NCI-H524 treated with DMSO at 0.1 percent for 48 hours (cell line): ENCODE measurements at places on chromosomes 7 and 10.

GRCh38 chr10:31619531-31620061 is 300.6 kb downstream of the ZEB1 start:
- DNase-seq: peak; percentile 8

- DNase-seq: no peak
Observed at GRCh38 chr10:85900487-85900886, 466.1 kb downstream of the GRID1 start.

DNA sequence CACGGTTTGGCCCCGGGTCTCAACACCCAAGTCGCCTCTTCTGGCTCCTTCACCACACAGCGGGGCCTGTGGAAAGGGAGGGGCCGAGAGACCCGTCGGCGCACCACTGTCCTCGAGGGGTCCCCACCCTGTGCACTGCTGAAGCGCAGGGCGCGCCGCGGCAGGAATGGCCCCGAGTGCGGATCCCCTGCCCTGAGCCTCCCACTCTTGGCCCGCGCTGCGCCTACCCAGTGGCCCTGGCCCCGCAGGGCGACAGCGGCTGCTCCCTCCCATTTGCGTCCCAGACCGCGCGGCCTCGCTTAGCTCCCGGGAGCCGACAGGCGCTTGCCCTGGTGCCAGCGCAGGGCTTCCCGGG is 2.1 kb upstream of the SFMBT2 start:
- DNase-seq: no peak

DNA sequence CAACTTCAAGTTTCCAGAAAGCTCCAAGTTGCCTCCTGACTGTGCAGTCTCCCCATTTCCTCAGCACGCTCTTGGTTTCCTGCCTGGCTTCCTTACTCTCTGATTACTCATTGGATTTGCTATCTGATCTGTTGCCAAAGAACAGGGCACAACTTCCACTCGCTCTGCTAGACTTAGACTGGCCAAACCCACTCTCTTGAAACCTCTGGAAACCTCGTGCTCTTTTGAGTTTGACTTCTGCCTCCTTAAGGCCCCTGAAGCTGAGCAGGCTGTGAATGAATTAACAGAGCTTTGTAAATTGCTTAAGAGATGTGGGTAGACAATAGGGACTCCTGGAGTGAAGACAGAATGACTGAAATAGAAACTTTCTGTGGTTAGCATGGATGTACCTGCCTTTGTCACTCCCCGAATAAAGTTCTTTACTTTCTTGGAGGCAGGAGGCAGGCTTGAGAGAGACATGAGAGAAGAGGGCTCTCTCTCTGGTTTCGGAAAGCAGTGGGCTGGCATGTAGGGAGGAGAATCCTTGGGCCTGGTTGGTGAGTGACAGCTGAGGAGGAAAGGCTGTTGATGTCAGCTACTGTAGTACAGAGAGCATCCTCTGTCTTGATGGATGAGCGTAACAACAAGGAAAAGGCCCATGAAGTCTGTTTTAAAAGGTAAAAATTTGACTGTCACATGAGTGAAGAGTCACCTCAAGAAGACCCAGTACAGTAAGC is 70.8 kb downstream of the CHN2 start:
- DNase-seq: no peak

- DNase-seq: no peak
Observed at GRCh38 chr10:122525788-122526187, 34.8 kb upstream of the DMBT1 start.

DNA sequence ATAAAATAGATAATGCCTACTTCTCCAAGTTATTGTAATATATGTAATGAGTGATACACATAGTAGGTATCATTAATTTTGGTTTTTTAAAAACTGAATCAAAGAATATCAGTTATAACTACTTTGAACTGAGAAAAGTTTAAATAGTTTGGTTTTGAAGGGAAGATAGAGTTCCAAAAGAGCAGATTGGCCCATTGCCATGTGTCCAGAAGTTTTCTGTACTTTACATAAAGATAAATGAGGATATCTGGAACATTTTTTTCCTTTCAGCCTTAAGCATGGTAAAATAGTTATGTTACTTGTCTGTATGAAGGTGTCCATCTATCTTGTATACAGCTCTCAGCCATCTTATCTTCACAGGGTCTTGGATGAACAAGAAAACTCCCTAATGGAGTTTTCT is 97.9 kb upstream of the MXI1 start:
- DNase-seq: no peak

DNA sequence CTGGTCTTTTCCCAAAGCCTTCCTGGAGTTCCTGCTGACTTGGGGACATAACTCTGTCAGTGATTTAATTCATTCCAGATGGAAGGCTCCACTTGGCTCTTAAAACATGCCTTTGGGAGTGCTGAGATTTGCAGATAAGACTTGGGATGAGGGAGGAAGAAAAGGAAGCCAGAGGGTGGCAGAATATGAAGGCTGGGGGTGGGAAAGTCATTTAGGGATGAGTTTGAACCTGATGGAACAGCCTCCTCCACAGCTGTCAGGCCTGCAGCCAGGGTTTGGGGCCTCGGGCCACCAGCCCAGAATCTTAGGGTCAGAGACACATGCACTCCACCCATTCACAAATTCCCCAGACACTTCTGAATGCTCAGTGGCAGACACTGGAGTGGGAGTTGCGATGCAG is 28.4 kb upstream of the EIF5AL1 start:
- DNase-seq: no peak

- no peak for DNase-seq
Observed at GRCh38 chr10:3397846-3398245, 225.3 kb upstream of the PITRM1 start.

- no peak for DNase-seq
Observed at GRCh38 chr10:13271552-13272163, 28.2 kb downstream of the PHYH start.

DNA sequence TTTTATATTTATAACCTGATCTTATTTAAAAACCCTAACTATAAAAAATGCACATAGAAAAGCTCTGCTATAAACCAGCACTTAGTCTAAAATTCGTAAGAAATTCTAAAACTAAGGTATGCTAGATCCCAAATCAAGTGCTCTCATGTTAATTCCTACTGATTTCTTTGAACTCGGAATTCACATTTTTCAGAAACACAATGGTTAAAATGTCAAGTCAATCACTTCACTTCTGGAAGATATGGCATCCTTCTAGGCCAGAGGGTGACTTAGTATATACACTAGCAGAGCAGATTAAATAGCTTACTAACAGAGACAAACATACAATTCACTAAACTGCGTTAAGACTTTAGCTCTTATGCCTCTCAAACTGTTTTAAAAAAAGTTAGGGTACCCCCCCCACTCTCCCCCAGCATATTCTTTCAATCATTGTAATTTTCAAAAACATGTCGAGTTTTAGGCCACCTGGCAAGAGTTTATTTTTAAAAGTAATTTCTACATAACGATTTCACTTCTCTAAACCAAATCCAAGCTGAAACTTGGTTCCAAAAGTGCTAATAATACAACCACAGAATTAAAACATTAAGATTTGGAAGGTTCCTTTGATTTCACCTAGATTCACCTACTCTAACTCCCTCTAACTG is 129.4 kb downstream of the NRBF2 start:
- no peak for DNase-seq

DNA sequence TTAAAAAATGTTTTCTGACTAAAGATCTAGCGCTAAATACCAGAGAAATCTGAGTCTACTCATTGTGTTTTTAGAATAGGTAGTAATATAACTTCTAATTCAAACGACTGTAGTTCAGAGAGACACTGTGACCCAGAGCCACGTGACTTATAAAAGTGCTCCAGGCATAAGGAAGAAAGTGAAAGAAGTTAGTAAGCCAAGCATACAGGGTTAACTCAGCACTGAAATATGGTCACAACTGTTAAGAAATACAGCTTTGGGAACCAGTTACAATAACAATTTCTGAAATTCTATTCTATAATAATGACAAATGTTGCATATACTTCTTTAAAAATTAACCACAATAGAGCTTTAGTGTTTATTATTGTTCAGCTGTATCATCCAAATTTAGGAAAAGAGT is 119.1 kb downstream of the TFEC start:
- DNase-seq: no peak

DNA sequence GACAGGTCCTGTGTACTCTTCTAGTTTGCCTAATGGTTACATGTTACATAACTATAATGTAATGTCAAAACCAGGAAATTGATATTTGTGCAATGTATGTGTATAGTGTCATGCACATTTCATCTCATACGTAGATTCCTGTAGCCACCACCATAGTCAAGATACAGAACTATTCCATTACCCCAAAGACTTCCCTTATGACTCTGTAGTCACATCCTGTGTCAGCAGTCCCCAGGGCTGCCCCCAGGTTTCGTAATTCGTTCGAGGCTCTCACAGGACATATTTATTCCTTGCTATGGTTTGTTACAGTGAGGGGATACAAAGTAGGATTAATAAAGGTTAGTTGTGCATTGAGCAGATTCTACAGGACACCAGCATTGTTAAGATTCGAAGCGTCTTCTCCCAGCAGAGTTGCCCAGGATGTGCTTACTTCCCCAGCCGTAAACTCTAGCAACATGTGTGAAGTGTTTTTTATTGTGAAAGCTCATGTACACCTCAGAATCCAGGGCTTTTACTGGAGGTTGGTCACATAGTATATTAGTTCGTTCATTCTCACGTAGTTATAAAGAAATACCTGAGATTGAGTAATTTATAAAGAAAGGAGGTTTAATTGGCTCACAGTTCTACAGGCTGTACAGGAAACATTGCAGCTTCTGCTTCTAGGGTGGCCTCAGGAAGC is 18.6 kb downstream of the RABGEF1 start:
- no peak for DNase-seq

- no peak for DNase-seq
Observed at GRCh38 chr7:117445206-117445605, 17.9 kb upstream of the ASZ1 start.

DNA sequence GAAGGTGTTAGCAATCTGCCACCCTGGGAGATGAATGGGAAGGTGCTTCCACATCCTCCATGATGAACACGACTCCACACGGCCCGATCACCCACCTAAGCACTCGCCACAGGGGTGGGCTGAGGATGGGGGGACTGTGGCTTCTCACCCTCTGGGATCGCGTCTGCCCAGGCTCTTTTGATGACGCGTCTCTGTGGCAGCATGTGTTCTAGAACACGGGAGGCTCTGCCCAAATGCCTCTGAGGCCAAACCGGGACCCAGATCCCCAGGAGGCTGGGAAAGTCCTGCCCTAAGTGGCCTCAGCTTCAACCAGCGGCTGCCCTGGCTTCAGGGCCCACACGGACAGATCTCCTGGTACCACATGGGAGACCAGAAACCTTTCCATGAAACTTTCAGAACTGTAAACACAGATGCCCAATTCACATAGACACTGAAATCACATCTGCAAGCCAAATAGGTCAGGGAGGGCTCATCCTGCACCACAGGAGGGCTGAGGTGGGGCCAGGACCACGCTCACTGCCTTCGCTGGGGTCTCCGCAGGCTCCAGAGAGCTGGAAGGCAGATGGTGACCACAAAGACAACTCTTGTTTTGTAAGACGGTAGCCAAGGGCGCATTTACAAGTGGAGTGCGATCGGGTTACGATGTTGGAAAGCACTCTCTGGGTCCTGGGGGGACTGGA is 200.6 kb downstream of the PTPRN2 start:
- DNase-seq: no peak

GRCh38 chr10:108204528-108205305 is 1040.2 kb upstream of the SORCS1 start:
- DNase-seq: no peak

DNA sequence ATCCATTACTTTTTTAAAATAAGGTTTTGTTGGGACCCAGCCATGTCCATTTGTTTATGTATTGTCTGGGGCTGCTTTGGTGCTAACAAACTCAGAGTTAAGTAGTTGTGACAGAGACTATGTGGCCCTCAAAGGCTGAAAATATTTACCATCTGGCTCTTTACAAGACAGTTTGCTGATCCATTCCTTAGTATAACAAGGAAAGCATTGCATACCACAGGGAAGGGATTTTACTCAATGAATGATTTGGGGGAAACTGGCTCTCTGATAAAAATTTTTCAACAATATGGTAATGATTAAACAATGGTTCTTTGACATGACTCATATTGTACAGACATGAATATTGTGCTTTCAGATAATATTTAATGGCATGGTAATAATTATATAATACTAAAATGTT is 738.1 kb downstream of the KCNMA1 start:
- no peak for DNase-seq

- no peak for DNase-seq
Observed at GRCh38 chr10:119826771-119827170, 45.9 kb downstream of the MCMBP start.

DNA sequence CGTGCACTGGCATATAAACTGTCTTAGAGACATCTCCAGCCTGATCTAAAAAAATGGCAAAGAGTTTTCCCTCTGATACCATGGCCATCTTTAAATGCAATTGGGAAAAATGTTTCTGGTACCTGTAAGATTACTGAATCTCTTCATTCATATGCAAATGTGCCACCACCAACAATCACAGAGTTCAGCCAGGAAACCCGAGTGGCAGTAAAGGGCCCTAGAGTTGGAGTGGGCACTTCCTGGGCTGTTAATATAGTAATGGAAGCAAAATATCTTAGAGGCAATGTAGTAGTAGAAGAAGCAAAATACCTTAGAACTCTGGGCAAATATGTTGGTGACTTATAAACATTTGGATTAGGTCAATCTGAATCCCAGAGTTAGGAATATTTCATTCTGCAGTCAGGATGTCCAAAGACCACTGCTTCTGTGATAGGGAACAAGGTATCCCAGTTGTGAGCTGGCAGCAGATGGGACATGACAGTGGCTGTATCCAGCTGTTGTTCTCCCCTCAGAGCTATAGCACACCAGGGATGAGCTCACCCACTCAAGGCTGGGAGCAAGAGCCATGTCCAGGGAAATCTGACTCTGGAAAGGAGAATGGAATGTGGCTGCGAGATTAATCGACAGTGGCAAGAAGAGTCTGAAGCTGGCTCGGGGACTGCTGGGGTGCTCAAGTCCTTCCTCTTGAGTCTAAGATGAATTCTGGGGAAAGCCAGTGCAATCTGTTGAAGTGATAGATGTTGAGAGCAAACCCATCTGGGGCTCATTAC is 332.1 kb downstream of the PHTF2 start:
- DNase-seq: peak; percentile 93

DNA sequence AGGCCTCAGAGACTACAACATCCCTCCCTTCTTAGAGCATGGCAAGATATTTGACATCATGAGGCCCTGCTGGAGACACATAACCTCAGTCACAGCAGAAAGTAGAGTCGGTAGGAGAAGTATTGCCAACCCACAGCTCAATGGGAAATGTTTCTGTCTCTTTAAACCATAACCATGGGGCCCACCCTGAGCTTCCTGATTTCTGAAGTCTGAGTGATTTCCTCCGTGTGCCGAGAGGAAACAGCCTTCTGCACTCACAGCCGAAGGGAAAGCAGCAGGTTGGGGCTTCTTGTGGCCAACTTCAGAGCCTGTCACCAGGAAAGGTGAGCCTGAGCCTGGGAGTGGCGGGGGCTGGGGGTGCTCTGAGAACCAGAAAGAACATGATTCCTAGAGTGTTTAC is at the start of gene GIMAP1:
GIMAP1 (plus strand) TSS at position 246 of the 400 bp plus-strand sequence. CDS start 2,435 bp downstream, outside the sequence.
- DNase-seq: no peak

- DNase-seq: no peak
Observed at GRCh38 chr7:126001349-126001748, 1071.7 kb upstream of the POT1 start.

- no peak for DNase-seq
Observed at GRCh38 chr7:30352169-30352568, 67.8 kb downstream of the ZNRF2 start.

GRCh38 chr10:53009961-53010907 is 237.7 kb upstream of the MBL2 start:
- DNase-seq: no peak

- DNase-seq: no peak
Observed at GRCh38 chr7:82078807-82079206, 309.0 kb upstream of the HGF start.
